ENCODE measurements at places on chromosomes 6 and 20.

DNA sequence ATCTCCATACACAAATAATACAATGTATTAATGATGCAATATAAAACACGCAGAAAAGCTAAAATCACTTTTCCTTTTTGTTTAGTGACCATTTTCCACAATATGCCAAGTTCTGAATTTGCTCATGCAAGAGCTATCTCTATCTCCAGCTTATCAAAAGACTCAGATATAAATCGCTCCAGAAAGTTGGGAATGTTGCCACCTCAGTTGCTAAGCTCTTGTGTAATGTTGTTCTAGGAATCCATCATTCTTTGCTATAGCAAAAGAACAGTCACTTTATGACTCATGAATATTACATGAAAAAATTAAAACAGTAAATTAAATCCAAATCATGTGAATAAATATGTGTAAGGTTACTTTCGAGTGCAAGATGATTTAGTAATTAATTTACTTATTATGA lies 8.7 kb downstream of the PLAGL1 start:
- no peak for DNase-seq

- DNase-seq = no peak
Observed at GRCh38 chr6:72740135-72740534, 118.3 kb downstream of the KCNQ5 start.

- DNase-seq = no peak
Observed at GRCh38 chr20:31698243-31698802, 24.3 kb downstream of the BCL2L1 start.

GRCh38 chr20:49823152-49823847 lies 10.7 kb downstream of the SLC9A8 start:
- DNase-seq = no peak

All from NCI-H1694 treated with DMSO at 0.1 percent for 48 hours (cell line).